CD4-positive, CD25-positive, alpha-beta regulatory T cell (primary cell): ENCODE measurements at places on chromosomes 2 and 18.
A peak's percentile ranks its signal among the peaks of the same experiment; 100 is the strongest.

- no peak for DNase-seq
Observed at GRCh38 chr18:34647251-34647650, 62.8 kb upstream of the DTNA start.

- no peak for DNase-seq
Observed at GRCh38 chr2:218465987-218466633, 47.2 kb downstream of the VIL1 start.

- no peak for DNase-seq
Observed at GRCh38 chr2:3476985-3477327, 42.4 kb downstream of the ADI1 start.

GRCh38 chr2:191936882-191937405 lies 90.1 kb upstream of the CAVIN2 start:
- DNase-seq: no peak

GRCh38 chr2:218882461-218882816 lies 1.8 kb downstream of the WNT10A start:
- no peak for DNase-seq

GRCh38 chr2:62577994-62578781 lies 72.2 kb upstream of the TMEM17 start:
- no peak for DNase-seq

DNA sequence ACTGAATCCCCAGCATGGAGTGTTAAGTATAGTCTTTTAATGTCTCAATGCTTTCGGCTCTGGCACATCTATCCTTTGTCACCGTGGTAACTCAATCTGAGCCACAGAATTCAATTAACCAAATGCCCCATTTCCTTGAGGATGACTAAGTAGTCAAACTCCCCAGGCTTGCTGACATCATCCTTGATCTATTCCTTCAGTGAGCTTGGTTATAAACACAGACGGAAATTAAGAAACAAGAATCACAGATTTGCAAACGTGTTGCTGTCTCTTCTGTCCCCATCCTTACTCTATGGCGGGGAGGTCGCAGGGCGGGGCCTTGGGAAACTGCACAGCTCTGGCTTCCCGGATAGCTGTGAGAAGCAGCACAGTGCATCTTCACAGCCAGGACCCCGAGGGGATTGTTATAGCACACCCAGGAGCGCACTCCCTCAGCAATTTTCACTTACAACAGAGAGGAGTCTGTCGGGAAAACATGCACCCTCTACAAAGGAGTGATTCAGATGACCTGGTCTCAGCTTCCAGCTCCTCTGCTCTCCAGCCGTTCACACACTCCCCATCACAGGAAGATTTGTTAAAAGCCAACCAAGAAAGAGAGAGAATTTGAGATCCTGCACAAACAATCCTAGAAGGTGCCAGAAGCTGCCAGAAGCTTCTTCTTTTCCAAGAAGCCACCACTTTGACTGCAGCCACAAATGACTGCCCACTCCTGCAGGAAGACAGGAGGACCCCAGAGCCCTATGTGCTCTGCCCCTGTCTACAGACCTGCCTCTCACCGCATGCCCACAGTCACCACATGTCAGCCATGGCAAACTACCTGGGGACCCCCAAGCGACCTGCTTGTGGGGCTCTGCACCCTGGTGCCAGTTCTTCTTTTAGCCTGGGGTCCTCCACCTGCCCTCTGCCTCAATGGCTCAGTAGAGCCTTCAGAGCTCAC lies 44.9 kb upstream of the YWHAQ start:
- DNase-seq: no peak

DNA sequence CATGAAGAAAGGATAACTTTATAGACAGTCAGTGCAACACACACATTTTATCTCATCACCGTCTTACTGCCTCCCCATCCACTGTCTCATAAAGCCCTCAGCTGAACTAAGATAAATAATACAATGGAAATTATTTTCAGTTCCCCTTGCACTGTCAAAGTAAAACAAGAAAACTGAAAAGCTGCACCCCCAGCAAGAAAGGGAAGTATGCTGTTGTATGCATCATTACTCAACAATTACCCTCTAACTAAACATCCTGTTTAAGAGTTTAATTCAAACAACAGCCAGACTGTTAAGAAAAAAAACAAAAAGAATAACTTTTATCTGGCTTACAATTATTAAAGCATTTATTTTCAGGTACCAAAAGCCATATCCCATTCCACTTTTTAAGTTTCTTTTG lies 25.0 kb downstream of the MPPE1 start:
- no peak for DNase-seq

GRCh38 chr2:136441979-136442714 lies 323.2 kb upstream of the THSD7B start:
- DNase-seq: no peak

DNA sequence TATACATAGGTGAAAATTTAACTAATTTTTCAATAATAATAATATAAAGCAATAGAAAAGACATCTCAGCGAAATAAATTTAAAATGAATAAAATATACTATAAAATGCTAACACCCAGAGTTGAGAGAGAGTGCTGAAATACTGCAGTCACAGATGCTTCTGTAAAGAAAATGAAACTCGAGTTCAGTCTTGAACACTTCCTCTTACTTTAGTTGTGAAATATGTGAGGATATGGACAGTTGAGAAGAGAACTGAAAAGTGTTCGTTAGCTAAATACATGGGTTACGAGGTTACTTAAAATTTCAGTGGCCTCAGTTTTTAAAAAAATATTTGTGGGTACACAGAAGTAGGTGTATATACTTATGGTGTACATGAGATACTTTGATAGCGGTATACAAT lies 106.8 kb downstream of the DNAH7 start:
- no peak for DNase-seq

GRCh38 chr2:222739939-222740338 lies 68.5 kb downstream of the MOGAT1 start:
- DNase-seq: no peak

DNA sequence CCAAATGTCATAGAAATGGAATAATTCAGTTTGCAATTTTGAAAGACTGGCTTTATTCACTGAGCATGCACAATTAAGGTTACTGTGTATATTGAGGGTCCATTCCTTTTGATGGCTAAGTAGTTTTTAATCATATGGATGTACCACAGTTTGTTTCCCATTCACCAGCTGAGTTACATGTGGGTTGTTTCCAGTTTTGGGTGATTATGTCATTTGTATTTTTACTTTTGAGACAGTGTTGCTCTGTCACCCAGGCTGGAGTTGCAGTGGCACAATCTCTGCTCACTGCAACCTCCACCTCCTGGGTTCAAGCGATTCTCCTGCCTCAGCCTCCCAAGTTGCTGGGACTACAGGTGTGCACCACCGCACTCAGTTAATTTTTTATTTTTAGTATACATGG lies 80.8 kb upstream of the MGAT4A start:
- no peak for DNase-seq

DNA sequence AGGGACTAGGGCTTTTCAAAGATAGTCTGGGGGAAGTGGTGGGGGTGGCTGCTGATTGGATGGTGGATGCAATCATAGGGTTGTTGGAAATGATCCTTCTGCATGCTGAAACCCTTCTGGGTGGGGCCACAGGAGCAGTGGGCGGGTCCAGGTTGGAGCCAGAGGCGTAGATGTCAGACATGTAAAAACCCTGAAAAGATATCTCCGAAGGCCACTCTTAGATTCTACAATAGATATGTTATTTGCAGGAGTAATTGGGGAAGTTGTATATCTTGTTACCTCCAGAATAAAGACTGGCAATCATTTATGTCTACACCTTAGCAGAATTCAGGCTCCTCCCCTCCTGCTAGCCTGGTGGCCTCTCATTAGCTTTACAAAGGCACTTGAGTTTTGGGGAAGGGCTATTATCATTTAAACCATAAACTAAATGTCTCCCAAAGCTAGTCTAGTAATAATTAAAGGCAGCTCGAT lies 8.2 kb upstream of the FAM98A start:
- DNase-seq: no peak

GRCh38 chr18:2410688-2411087 lies 160.6 kb downstream of the METTL4 start:
- no peak for DNase-seq

GRCh38 chr2:183248866-183249567 lies 124.8 kb downstream of the NUP35 start:
- no peak for DNase-seq

DNA sequence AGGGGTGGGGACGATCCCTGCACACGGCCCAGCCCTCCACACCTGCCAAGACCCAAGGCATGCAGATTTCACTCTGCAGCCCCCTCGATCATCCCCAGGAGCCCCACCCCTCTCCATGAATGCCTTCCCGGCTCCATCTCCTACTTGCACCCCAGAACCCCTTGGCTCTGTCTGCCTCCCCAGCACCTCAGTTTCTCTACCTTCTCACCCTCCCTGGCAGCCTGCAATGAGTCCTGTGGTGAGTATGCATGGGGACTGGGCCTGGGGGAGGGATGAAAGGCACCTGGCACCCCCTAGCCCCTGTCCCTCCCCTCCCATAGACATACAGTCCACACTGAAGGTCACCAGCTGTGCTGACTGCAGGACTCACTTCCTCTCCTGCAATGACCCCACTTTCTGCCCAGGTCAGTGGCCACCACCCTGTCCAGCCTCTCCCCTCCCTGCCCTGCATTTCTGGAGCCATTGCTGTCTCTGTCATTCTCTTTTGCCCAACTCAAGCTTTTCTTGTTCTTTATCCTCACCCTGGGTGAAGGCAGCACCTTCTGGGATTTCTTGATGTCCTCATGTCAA lies 1.0 kb downstream of the TEX51 start:
- no peak for DNase-seq

DNA sequence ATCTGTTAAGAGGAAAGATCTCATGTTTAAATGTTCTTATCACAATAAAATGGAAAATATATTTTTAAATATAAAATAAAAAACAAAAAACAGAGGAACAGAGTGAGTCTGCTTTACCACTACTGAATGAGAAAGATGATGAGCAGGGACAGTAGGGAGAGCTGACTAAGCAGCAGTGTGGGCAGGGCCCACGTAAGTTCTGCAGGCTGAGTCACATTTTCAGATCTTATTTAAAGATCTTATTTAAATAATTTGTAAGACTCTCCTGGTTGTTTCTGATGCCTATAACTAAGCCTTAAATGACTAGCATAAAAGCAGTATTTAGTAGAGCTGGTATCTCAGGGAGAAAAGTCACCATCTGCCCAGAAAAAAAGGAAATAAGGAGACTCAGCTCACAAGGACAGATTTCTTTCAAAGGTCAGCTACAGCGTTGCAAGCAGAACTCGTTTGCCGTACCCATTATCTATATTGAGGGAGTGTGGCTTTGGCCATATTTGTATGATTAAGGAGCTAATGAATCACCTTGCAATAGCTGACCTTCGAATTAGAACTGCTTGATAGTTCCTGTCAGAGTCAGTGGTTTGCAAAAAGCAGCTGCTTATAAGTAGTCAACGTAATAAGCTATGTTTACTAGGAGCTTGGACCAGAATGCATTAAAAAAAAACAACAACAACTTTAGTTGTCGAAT lies 322.1 kb upstream of the CHAC2 start:
- DNase-seq: no peak

DNA sequence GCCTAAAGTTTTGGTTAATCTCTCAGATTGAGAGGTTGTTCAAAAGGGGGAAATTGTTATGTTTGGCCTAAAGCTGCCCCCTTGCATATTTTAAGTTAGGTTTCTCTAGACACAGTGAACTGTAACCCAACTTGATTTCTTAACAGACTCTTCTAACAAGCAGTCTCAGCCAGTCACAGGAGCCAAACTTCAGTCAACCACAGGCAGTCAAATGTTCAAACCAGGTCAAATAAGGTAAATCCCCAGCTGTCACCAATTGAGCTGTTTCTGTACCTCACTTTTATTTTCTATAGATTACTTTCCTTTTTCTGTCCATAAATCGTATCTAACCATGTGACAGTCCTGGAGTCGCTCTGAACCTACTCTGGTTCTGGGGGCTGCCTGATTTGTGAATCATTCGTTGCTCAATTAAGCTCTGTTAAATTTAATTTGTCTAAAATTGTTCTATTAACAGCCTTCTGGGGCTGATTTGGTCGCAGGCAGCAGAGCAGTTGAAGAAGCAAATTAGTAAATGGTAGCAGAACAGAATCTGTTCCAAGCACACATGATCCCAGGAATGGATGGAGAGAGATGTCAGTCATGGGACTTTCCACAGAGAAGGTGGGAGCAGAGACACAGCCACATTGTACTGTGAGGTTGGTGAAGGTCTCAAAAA lies 16.4 kb upstream of the NFU1 start:
- peak; percentile 50 for DNase-seq

DNA sequence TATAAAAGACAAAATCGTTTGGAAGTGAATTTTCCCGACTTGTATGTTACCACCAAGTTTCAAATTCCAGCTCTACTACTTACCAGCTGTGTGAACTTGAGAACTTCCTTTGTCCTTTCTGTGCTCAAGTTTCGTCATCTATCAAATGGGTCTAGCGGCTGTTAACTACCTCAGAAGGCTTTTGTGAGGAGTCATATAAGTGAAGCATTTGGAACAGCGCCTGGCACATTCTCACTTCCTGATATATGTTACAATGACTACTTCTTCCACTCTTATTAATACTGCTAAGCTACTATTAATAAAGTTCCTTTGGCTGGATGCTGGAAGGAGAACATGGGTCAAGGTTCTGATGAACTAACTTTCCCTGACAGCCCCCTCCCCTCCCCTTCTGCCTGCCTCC lies 104.5 kb downstream of the MEIS1 start:
- DNase-seq: no peak

- no peak for DNase-seq
Observed at GRCh38 chr2:29225814-29226213, 110.6 kb downstream of the CLIP4 start.

- no peak for DNase-seq
Observed at GRCh38 chr2:20223407-20224163, 1.3 kb downstream of the SDC1 start.

DNA sequence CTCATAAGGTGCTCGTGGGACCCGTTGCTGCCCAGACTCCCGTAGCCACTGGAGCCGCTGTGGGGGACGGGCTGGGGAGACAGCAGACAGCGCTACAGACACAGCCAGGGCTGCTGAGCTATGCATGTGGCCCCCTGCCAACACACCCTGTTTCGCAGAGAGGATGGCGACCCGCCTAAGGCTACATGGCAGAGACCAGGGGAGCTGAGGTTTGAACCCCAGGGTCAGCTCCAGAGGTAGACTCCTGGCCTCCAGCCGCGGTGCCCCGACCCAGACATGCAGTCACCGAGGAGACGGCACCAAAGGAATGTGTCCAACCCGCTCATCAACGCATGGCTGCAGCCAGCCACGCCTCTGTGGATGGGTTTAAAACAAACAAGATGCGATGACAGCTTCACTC lies 21.0 kb upstream of the HES6 start:
- DNase-seq: no peak

GRCh38 chr18:24791751-24792545 lies 331.5 kb downstream of the HRH4 start:
- DNase-seq: no peak

GRCh38 chr2:102619414-102620319 lies at the start of gene SLC9A2:
SLC9A2 (plus strand) TSS chr2:102619553; CDS start chr2:102619849, 296 bp downstream.
- DNase-seq: no peak

GRCh38 chr2:209426432-209426831 lies 2.6 kb downstream of the MAP2 start:
- no peak for DNase-seq

- no peak for DNase-seq
Observed at GRCh38 chr18:23851470-23852002, 162.3 kb downstream of the LAMA3 start.

GRCh38 chr2:182404092-182404491 lies 22.7 kb downstream of the PDE1A start:
- no peak for DNase-seq
